ENCODE measurements at places on chromosomes 11 and 22.

DNA sequence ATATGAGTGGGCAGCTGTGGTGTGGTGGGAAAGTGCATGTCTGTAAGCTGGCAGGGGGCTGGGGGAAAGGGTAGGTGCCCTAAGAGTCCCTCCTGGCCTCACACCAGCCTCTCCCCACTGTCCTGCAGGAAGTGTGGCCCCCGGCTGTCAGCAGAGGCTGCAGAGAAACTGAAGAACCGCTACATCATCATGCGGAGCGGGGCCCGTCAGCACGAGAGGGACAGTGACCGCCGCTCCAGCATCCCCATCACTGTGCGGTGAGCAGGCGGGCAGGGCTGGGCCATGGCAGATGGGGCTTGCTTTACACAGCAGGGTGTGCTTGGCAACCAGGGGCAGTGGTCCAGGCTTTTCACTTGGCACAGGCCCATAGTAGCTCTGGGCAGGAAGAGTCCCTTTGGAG lies 19.8 kb downstream of the MCM5 start:
- no peak for DNase-seq

GRCh38 chr11:86639137-86639536 lies 33.3 kb downstream of the ME3 start:
- no peak for DNase-seq

- no peak for DNase-seq
Observed at GRCh38 chr11:125464270-125464662, 31.8 kb downstream of the FEZ1 start.

GRCh38 chr11:12485328-12485727 lies 108.0 kb downstream of the PARVA start:
- DNase-seq, result no peak

GRCh38 chr11:11622772-11623171 lies 967 bp upstream of the GALNT18 start:
- DNase-seq, result no peak

GRCh38 chr22:18021431-18021830 lies 2.9 kb downstream of the MICAL3 start:
- DNase-seq, result no peak

DNA sequence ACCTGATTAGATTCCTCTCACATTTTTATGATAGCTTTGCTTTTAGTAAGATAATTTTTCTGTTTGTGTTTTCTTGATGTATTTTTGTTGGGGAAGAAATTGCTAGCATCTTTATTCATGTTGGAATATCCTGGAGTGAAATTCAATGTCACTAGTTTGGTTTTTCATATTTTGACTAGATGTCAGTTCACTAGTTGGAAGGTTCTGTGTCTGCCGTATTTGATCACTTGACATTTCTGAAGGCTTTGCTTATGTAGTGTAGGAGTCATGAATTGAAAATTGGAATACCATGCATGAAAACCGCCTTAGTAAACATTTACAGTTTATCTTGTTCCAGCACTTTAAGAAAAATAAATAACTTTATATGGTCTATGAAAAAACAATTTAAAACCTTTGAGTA lies 348.4 kb downstream of the AASDHPPT start:
- no peak for DNase-seq

DNA sequence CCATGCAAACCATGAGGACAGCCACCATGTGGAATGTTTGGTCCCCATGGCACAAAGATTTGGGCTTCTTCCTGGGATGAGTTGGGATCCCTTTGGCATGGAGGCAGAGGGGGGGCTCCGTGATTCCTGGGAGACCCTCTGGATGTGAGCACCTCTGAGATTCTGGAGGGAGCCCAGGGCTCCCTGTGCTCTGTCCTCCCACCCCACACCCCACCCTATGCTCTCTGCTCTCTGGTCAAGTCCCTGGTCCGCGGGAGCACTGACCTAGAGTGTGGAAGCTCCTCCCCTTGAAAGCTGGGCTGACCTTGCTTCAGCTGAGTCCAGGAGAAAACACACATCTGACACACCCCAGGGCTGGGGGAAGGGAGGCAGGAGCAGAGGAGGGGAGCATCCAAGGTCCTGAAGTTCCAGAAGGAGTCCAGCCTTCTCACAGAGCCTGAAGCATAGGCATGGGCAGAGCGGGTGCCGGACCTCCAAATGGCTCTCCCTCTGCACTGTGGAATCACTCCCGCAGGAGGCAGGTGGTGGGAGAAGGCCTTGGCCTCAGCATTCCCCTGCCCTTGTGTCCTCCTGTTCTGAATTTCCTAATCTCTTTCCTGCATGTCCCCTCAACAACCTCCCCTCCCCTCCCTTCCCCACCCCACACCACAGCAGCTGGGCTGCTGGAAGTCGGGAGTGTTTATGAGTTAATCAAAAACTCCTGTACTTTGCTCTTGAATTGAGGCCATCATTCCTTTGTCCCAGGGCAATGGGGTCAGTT lies 25.7 kb upstream of the OAF start:
- DNase-seq, result no peak

DNA sequence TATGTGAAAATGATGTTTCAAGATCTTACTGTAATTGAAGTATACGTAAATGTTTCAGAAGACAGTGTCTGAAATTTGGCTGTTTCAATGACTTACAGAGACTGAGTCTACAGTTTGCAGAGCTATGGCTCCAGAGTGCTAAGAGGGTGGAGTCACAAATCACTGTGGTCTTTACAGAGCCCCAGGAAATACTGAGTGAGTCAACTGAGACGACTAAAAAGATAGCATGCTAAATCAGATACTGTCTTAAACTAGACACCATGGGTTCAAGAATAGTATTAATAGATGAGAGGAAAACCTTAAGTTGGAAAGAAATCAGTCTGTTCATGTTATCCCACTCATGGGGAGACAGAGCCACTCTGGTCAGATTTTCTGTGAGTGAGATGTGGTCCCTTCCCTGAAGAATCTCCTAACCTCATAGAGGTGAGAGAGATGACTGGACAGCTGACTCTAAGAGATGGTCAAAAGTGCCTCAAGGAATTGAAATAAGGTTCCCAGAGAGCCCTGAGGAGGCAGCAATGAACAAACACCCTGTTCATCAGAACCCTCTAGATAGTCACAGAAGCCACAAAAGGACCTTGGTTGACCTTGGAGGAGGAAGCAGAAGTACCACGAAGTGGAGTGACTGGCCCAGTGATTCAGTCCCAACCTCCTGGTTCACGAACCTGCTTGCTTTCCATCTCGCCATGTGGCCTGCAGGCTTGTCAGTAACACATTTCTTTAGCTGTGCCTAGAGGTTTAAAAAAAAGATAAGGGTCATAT lies 30.2 kb downstream of the C11orf91 start:
- DNase-seq, result no peak

- no peak for DNase-seq
Observed at GRCh38 chr11:104073950-104074705, 37.7 kb downstream of the DDI1 start.

DNA sequence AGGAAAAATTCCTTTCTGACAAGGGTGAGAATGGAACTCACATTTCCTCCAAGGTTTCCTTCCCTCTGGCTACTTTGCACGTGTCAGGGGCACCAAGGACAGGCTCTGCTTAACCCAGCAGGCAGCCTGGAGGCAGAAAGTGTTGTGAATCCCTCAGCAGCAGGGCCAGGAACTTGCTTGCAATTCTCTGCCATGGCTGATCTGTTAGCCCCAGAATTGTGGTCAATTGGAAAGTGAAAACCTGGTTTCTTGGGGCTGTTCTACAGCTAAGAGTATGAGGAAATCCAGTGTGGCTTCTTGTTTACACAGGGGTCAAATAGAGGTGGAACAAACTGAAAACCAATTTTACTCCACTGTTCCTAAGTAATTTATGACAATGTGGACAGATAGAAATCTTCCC lies 38.3 kb upstream of the CEP295 start:
- DNase-seq, result no peak

- no peak for DNase-seq
Observed at GRCh38 chr11:21461701-21462100, 731.2 kb upstream of the ANO5 start.

GRCh38 chr11:11407065-11407762 lies 54.2 kb upstream of the CSNK2A3 start:
- DNase-seq, result no peak

DNA sequence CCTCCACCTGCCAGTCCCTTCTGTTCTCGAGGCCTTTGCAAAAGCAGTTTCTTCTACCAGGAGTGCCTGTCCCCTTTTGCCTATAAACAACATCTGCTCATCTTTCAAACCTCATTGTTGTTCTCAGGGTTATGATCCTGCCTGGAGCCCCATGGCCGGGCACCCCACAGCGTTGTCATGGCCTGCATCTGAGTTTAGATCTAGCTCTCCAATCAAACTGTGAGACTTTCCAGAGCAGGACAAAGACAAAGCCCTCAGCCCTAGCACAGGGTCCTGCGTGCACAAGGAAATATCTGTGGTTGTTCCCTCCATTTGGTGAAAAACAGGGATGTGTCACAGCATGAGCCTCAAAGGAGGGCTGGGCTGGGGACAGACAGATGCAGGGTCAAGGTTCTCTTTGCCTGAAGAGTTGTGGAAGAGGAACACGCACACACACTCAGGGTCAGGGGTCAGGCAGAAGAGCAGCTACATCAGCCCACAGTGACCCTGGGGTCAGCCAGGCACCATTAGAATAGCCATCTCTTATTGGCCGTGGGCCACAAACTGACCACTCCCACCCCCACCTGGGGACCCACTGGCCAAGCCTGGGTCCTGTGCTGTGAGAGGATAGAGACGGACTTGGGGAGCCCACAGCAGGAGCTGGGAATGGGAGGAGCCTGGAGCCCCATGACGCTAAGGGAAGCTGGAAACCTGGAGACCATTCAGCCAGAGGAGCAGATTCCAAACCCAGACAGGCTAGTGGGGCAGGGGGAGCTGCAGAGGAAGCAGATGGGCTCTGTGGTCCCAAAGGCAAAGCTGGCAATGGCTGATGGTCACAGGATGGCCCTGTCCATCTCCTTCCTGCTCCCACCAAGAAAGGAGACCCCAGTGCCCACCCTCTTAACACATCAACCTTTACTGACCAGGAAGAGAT lies 99.4 kb downstream of the PDE2A start:
- DNase-seq, result no peak

DNA sequence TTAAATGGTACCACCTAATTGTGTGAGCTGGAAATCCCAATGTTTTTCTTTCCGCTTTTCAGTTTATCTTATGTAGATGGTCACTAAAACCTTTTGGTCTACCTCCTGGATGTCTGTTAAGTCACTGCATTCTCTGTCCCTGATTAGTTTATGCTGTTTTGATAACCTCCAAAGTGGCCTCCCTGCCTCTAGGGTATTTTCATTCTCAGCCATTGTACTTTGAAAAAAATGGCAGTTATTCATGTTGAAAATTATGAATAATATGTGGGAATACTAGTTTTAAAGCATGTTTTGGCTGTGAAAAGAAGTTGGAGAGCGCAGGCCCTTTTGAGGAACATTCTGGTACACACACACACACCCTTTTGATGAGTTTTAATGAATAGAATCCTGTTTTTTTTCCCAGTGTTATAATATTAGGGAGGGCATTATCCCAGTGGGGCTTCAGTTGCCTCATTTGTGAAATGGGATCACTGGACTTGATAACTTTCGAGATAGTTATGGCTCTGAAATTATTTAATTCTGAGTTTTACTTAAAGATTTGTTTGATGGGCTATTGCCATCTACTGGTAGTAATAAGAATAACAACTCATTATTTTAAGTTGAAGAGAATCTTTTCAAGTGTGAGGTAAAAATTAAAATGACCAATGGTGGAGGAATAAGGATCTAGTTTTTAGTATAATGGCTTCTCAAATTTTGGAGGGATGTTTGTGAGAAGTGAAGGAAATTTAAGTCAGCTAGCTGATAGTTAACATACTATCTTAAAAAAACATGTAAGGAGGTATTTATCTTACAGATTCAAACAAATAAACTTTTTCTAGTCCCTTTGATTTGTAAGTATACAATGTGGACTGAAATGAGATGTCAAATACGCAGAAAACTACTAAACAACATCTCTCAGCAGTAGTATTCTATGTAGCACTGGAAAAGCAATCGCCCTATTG lies 3.9 kb downstream of the FDX1 start:
- no peak for DNase-seq

GRCh38 chr22:26846645-26847044 lies 189.3 kb downstream of the MIAT start:
- no peak for DNase-seq

DNA sequence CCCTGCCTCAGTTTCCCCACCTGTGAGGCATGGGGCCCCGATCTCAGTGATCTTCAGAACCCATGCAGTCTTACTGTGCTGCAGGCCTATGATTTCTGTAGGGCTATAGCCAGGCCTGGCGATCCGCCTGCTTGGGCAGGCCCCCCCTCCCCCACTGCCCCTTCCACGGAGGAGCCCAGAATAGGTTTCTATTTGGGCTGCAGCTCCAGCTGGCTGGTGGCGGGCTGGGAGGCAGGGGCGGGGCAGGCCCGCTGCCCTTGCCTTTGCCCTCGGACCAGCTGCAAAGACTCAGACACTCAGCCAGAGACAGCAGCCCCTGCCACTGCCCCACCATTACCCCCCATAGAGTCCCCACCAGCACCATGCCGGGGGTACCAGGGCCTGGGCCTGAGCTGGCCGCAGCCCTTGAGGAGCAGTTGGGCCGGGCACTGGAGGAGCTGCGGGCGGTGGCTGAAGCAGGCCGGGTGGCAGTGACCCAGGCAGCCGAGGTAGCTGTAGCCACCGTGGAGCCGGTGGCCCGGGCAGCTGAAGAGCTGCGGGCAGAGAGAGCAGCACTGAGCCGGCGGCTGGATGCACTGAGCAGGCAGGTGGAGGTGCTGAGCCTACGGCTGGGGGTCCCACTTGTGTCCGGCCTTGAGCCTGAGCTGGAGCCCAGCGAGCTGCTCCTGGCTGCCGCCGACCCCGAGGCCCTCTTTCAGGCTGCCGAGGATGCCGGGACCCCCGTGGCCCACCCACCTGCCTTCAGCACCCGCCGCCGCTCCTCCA lies 12.2 kb downstream of the SMTN start:
- DNase-seq, result no peak

DNA sequence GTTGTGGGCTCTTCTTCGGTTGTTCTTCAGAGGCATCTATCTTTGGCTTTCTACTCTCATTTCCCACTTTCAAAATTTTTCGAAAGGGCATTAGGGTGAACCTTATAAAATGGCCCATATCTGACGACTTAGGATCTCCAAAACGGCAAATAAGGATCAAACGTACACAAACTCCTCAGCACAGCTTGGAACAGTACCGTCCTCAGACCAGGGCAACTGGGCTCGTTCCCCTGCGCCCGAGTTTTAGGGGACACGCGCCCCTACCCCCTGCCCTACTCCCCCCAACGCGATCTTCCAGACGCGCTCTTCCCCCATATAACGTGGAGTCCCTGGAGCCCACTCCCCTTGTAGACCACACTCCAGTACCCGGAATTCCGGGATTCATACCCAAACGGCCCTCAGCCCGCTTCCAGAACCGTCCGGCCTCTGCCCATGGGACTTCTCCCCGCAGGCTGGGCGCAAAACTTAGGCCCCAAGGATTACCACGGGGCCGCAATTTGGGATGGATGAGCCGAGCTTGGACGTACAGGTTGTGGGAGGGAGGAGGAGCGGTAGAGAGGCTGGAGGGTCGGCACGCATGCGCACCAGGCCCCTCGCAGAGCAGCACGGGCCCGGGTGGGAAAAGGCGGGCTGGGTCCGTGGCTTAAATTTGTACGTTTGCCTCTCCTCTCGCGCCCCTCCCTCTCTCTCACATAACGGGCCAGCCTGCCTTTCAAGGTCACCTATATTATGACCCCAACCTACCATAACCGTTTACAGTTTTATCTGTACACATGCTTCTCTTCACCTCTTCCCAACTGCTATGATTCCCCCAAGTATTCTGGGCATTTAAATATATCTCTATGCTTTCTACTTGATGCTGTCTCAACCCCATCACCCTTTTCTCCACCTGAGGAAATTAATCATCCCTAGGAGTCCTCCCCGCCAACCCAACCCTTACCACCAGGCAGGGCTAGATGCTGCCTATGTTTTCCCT lies 3.4 kb downstream of the CCDC89 start:
- peak; percentile 81 for DNase-seq

Measured in stimulated activated CD4-positive, alpha-beta T cell treated with anti-CD3 and anti-CD28 coated beads, Interleukin-15, amount 100 ng/mL, for 24 hours (primary cell).